ENCODE measurements at places on chromosomes 3 and 15.
A peak's percentile ranks its signal among the peaks of the same experiment; 100 is the strongest.

GRCh38 chr3:165839296-165840076 lies 2.3 kb upstream of the BCHE start:
- no peak for DNase-seq

GRCh38 chr3:59192473-59192872 lies 142.6 kb upstream of the CFAP20DC start:
- peak; percentile 23 for DNase-seq

DNA sequence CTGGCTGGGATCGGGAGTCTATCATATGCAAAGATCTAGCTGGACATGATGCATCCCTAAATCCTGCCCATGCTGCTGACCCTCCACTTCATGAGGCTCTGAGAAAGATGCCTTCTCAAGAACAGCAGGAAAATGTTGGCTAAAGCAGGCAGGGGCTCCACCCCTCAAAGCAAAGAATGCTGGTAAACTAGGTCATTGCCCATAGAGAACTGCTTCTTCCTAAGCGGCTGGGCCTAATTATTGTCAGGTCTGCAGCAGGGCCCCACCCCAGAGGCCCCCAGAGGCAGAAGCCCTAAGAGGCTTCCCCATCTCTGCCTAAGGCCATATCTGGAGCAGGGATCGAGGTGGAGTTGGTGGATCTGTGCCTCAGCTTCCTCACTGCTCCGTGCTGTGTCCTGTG lies 447.4 kb upstream of the PROK2 start:
- no peak for DNase-seq

GRCh38 chr15:68430471-68431036 lies 1.4 kb downstream of the ITGA11 start:
- DNase-seq, result no peak

DNA sequence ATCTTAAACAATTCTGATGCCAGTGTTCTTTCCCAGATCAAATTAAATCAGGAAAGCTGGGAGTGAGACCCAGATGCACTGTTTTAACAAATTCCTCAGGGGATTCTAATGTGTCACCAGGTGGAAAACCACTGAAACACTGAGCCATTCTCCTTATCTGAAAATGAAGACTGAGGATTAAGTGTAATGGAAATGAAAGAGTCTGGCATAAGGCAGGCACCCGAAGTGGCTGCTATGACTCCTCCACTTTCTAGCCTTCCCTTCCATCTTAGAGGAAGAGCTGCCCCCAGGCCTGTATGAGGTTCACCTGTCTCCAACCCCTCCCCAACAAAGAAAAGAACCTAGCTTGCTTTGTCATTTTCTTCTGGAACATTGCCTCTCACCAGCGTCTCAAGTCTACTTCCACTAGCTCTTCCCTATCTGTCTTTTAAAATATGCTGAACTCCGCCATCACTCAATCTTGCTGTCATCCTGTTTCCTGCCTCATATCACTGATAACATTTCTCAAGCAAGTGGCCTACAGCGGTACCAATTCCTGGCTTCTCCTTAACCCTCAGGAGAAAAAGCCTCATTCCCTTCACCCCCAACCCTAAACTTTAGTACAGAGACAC lies 13.7 kb upstream of the ABHD2 start:
- no peak for DNase-seq

DNA sequence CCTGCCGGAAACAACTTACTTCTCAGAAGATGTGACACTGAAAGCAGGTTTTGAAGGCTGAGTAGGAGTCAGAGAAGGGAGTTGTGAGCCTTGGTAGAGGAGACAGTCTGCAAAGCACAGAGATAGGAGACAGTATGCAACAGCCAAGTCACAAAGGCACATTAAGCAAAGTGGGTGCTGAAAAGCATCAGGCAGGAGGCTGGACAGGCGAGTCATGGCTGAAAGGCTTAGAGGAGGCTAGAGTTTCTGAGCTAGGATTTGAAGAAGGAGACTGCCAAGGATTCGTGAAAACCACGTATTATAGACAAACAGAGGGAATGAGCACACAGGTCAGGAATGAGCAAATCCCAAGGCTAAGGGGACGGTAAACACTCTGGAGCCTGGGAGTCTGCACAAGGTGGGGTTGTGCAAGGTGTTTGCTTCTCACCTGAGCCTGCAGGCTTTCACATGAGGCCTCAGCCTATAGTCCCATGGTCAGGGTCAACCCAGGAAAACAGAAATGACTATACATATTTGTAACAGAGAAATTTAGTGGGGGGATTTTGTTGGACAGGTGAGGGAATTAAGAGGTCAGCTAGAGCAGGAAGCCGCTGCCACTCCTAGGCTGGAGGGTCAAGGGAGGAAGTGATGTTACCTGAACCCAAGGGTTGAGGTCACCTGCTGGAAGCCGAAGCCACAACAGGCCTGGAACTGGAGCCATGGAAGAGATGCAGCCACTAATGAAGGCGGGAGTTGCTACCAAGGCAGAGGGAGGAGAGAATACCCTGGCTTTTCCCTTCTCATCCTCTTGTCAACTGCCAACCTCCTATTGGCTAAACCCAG lies 23.1 kb upstream of the TRIM71 start:
- no peak for DNase-seq

- peak; percentile 40 for DNase-seq
Measured at GRCh38 chr15:38991701-38992100, 427.1 kb upstream of the RASGRP1 start.

DNA sequence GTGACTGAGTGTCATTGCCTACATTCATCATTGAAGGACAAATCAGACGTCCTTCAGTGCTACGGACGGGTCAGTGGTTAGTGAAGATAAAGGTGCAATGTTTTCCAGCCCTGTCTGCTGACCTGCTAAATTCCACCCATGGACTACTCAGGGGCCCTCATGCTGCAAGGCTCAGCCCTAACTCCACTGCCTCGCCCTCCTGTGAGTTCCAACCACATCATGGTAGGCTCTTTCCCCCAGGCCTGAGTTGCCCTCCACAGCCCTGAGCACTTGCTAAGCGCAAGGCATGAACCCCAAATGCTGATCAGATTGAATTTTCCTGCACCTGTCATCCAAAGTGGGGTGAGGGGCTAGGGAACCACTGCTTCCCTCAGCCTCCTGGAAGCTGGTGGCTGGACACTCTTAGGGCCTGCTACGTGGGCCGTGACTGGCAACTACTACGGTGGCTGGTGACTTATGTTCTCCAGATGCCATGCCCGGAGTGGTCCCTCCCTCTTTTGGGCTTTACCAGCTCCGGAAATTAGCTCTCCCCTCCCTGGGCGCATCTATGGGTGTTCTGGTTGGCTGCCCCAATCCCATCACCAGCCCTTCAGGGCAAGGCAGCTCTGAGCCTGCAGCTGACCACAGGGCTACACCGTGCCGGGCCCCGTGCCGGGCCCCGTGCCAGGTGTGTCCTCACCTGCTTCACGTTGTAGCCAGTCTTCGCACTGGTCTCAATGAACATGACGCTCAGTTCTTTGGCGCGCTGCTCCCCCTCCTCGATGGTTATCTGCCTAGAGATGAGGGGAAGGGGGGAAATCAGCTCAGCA lies 32.1 kb downstream of the SRPRB start:
- no peak for DNase-seq

GRCh38 chr15:68411735-68412134 lies 20.2 kb downstream of the ITGA11 start:
- no peak for DNase-seq

- no peak for DNase-seq
Measured at GRCh38 chr3:125117631-125118191, 61.9 kb upstream of the HEG1 start.

DNA sequence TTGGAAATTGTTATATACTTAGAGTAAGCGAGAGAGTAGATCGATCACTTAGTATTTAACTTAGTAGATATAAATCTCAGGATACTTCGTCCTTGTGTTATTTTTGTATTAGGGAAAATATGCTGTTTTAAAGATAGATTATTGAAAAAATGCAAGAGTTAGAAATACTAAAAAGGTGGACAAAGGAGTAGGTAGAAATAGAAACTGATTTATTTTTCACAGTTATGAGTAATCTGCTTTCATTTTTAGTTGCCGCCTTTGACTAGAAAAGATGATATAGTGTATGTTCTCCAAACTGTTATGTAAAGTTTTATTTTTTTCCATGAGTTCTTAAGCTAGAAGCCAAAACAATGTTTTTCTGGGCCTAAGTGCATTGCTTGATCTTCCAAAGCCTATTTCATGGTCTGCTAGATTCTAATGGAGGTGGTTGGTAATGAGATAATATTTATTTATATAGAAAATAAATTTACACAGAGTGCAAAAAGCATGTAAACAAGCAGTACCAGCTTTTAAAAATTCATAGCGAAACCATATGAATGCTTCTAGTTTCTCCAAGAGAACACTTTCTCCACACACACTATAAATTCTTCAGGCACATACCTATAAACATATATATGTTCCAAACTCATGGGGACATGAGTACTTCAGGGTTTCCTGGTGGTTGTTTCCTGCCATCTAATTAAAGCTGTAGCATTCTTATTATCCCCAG lies 61.1 kb downstream of the DIPK2A start:
- DNase-seq, result no peak

- DNase-seq, result no peak
Measured at GRCh38 chr3:13479332-13479581, 849 bp upstream of the HDAC11 start.

- peak; percentile 41 for DNase-seq
Measured at GRCh38 chr3:47802734-47803479, at the start of gene DHX30. DHX30 (plus strand) TSS chr3:47803138; CDS start chr3:47810684, 7,546 bp downstream.

Data from fibroblast of skin of left biceps (primary cell).